NCI-H2107 (cell line): ENCODE measurements at places on chromosomes 1 and 21.

GRCh38 chr1:95903060-95903459 is 669.0 kb downstream of the RWDD3 start:
- no peak for DNase-seq

- DNase-seq = no peak
These were observed 106.4 kb downstream of the CTH start for GRCh38 chr1:70517444-70517843.

GRCh38 chr1:115547696-115548095 is 94.1 kb upstream of the VANGL1 start:
- no peak for DNase-seq

DNA sequence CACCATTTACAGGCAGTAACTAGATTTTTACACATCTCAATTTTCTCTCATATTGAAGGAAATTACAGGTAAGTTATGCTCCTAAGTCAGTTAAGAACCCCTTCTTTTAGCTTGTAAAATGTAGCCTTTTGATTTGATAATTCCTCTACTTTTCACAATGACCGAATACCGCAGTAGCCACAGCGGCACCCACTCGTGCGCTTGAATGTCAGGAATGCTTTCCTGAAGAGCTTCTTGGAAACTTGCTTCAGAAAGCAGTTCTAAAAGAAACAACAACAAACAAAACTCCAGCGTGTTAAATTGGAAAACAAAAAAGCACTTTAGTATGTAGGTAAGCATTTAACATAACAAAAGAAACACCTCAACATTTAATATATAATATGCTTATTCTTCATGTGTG is 9.9 kb upstream of the DNTTIP2 start:
- no peak for DNase-seq

DNA sequence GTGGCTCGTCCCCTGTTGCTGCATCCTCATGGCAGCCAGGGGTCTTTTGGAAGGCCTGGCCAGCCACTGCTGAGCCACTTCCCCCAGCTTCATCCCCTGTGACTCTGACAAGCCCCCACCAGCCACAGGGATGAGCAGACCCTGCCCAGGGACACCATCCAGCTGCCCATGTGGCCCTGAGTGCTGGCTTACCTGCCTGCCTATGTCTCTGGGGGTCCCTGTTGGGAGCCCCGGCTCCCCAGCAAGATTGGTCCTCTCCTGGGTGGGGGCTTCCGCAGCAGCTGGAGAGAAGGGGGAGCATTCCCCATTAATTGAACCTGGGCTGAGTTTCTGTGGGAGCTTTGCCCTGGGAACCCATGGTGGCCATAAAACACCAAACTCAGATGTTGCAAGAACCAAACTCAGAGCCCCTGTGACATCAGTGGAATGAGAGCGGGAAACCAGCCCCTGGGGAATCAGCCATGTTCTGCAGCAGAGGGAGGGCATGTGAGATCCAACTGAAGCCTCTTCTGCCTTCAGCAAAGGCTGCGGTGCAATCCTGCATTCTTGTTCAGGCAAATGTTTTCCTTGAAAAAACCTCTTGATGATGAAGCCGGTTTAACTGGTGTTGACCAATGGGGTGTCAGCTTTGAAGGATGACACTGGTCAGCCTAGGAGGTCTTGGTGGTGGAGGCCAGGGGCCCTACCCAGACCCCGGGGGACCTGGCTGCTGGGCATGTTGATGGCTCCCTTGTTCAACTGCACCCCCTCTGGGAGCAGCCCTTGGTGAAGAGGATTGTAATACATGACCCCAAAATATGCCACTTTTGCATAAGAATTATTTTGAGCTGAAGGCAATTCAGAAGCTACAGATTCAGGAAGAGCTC is 28.3 kb upstream of the COL18A1 start:
- DNase-seq = no peak

GRCh38 chr1:63668298-63668697 is 75.1 kb downstream of the PGM1 start:
- no peak for DNase-seq

- DNase-seq = no peak
These were observed 5.3 kb upstream of the ALDH9A1 start for GRCh38 chr1:165703648-165704047.

DNA sequence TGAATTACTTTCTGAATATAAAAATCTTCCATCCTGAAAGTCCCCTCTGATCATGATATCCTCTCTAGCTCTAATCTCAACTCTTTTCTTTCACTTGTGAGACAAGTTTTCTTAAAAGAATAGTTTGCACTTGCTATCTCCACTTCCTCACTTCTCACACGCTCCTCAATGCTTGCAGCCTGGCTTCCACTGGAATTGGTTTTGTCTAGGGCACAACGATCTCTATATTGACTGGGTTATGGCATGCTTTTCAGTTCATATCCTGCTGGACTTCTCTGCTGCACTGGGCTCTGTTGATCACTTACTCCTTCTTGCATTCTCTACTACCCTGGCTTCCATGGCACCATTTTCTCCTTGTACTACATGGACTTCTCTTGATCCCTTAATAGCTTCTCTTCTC is 474 bp downstream of the FCRLA start:
- no peak for DNase-seq

DNA sequence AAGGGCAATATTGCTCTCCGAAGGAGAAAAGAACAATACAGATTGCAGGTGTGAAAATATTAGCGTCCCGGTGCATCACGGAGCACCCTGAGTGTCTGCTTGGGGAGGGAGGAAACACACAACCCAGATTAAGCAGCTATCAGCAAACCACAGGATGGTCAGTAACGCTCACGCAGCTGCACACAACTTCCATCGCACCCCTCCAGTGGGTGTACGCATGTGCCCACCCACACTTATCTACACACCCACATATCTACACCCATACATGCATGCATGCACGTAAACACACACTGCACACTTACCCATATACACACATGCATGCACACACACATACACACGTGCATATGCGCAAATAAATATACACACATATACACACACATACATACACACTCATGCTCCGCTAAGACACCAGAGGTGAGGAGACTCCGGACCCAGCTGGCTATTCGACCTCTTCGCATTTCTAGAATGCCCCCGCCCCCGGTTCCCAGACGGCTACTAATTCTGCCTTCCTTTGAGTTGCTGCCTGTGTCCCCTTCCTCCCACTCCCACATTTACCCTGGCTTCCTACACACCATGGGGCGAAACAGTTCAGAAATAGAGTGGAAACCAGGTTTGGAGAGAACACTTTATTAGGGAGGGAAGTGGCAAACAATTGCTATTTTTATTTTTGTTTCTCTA is 26.2 kb downstream of the ITPKB start:
- no peak for DNase-seq

GRCh38 chr1:208278638-208279037 is 34.5 kb upstream of the PLXNA2 start:
- DNase-seq = no peak

GRCh38 chr1:79955966-79956365 is 949.4 kb upstream of the ADGRL4 start:
- DNase-seq = no peak

DNA sequence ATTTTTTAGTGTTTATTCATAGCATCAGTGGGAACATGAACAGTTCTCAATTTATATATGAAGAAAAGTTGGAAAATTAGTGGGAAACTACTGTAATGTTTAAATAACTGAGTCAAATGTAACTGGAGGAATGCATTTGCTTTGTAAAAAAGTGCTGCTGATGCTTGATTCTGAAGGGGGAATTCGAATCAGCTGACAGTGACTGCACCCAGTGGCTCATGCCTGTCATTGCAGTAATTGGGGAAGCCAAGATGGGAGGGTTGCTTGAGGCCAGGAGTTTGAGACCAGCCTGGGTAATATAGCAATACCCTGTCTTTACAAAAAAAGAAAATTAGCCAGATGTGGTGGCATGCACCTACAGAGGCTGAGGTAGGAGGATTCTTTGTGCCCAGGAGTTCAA is 398.4 kb downstream of the ZP4 start:
- DNase-seq = no peak

GRCh38 chr1:27011976-27012563 is 580 bp downstream of the TENT5B start:
- no peak for DNase-seq

DNA sequence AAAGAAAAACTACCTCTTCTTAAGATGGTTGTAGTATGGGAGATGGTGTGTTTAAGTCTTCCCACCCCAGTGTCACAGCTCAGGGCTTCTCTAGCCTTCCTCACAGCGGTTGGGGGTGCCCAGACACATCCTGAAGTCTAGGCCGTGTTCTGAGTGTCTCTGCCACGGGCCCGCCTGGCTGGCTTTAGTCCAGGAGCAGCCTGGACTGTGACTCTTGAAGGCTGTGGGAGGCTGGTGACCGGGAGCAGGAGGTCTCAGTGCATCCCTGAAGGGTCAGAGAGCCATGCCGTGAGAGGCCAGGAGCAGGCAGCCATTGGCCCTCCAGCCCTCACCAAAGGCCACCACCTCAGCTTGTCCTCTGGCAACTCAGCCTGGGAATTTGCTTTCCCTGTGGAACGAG is 4.5 kb downstream of the EPHX1 start:
- no peak for DNase-seq

- DNase-seq = no peak
These were observed 58.0 kb downstream of the RBM11 start for GRCh38 chr21:14273736-14274538.

DNA sequence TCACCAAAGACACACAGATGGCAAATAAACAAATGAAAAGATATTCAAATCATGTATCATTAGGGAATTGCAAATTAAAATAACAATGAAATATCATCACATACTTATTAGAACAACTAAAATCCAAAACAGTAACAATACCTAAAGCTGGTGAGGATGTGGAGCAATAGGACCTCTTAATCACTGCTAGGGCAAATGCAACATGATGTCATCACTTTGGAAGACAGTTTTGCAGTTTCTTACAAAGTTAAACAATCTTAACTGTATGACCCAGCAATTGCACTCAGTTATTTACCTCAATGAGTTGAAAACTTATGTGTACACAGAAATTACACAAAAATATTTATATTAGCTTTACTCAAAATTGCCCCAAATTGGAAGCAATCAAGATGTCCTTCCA is 47.3 kb downstream of the SELENOF start:
- no peak for DNase-seq

GRCh38 chr1:19837866-19838265 is 22.8 kb upstream of the RNF186 start:
- no peak for DNase-seq
